ENCODE measurements at places on chromosomes 3 and 15. TPM values are rescaled to one million over a fixed set of nuclear protein-coding genes. Genes with fewer than 3 reads are reported as not detected.

CASR gene
- 1.2 TPM for total RNA-seq

CD276 gene
- total RNA-seq, result 29.9 TPM

GPX1 gene
- total RNA-seq, result 144 TPM

PLSCR2 gene
- 0.82 TPM for total RNA-seq

FAM131A gene
- 16.4 TPM for total RNA-seq

CIB2 gene
- total RNA-seq, result 13.7 TPM

RAD51 gene
- total RNA-seq, result 2.9 TPM

MAP4 gene
- 316 TPM for total RNA-seq

LRRC3B gene
- total RNA-seq, result 0.76 TPM

WDR49 gene
- total RNA-seq, result 0.46 TPM

GNAT1 gene
- total RNA-seq, result not detected

TRH gene
- total RNA-seq, result not detected

DNA sequence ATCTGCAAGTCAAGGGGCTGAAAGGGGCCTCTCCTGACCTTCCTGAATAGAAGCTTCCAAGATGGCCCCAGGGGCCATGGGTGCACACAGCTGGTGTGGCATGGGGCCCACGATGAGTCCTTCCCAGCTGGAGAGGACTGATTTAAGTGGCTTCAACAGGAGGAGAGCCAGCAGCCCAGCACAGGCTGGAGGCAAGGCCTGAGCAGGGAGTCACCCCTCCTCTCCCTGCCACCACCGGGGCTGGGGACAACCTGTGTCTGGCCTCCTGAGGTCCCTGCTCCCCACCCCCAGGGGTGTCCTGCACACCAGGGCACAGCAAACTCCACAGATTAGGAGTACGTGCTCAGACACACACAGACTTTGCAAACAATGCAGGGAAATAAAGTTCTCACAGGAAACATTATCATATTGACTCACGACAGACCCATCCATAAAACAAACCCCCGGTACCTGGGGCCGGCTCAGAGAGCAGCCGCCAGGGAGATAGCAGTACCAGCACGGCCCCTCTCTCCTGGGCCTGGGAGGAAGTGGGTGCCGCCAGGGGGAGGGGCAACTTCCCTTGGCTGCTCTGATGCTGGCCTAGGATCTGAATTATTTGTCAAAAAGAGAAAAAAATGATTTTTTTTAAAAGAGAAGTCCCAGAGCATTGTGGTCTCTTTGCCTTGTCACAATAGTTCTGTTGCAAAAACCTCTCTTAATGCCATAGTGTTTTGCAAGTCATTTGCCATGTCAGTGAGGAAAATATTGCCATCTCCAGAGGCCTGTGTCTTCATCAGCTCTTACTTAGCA, 21.9 kb upstream of the TSEN2 start:
- peak; percentile 65 for DNase-seq

GRCh38 chr3:73727117-73727821, 102.5 kb upstream of the PDZRN3 start:
- no peak for DNase-seq

- no peak for DNase-seq
Observed at GRCh38 chr15:41333026-41333562, 413 bp downstream of the NUSAP1 start.

GRCh38 chr3:191141728-191142127, 57.3 kb upstream of the OSTN start:
- DNase-seq, result no peak

DNA sequence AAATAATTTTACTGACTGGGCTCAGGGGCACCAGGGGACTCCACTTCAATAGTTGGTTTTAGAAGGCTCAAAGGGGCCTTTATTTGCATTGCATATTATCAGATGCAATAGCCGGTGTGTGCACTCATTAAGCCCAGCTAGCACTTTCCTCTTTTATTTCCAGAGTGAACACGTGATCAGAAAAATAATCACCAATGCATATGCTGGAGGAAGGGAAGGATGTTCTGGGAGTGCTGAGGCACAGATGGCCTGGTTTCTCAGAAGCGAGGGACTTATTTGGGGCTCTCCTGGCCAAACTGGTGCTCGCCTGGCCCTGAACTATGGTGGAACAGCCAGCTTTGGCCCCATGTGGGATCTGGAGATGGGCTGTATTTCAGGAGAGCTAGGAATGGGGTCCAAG, 60.4 kb upstream of the SEC13 start:
- no peak for DNase-seq

- no peak for DNase-seq
Observed at GRCh38 chr3:9784965-9785364, 7.3 kb downstream of the TADA3 start.

- no peak for DNase-seq
Observed at GRCh38 chr3:108598375-108598774, 8.9 kb downstream of the DZIP3 start.

- peak; percentile 65 for DNase-seq
Observed at GRCh38 chr3:53806182-53807116, 39.8 kb downstream of the CHDH start.

- DNase-seq, result no peak
Observed at GRCh38 chr15:40743485-40743901, 11.6 kb downstream of the RMDN3 start.

- no peak for DNase-seq
Observed at GRCh38 chr3:58037141-58037910, 29.1 kb downstream of the FLNB start.

DNA sequence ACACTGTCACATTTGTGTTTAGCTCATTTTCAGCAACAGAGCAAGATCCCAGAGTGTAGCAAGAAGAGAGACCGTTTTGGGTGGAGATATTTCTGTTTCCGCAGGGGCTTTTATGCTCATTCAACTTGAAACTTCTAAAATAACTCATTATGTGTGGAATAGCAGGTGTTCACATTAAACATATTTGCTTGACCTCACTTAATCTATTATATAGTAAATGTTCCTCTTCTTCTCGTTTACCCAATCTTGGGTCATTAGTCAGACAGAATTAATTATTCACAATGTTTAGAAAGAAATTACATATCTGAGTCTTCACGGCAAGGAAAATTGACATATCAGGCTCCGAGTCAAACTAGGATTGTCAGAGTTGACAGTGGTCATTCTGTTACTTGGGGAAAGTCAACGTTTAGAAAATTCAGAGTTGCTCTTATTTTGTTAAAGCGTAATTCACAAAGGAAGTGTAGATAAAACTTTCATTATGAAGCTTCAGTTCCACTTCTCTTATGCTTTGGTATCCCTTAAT, 222.9 kb downstream of the TPRG1 start:
- no peak for DNase-seq

DNA sequence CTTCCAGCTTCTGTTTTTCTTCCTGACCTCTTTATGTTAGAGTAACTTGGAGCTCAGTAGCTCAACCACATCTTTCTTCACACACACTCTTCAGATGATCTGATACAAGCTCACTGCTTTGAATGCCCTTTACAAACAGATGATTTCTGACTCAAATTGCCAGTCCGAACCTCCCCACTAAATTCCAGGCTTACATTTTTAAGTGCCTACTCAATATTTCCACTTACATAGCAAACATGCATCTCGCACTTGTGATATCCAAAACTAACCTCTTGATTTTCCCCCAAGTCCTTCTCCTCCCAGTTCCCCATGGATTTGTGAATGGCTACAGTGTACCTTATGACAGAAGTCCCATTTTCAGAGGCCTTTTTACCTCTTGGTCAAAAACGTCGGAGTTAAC, 139.1 kb downstream of the GBE1 start:
- DNase-seq, result no peak

DNA sequence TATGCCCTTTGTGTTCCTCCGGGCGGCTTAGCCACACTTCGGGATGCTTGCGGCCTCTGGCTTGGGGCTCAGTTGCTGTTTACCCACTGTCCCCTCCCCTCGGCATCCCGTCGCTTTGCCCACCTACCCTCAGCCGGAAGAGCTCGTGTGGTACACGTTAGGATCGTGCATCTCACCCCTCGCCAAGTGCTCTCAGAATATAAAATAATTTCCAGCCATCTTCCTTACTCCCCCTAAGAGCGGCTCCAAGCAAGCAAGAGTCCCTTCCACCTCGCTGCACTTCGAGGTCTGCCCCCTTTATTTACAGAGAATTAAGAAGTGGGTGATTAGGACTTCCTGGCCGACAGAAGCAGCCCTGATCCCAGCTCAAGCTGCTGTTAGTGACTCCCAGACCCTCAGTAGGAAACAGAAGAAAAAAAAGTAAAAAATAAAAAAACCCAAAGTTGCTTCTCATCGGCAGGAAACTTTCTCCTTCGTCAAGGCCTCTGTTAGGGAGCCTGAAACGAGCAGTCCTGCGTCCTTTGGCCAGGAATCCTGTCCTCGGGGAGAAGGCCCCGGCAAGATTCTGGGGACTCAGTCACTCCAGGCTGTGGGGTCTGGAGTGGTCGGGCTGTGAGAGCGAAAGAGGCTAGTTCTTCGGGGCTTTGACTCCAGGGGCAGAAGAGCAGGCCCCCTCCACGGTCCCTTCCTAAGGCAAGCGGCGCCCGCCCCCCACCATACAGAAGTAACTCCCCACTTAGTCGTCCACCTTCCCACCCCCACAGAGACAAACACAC, 3.0 kb downstream of the MEIS2 start:
- no peak for DNase-seq

DNA sequence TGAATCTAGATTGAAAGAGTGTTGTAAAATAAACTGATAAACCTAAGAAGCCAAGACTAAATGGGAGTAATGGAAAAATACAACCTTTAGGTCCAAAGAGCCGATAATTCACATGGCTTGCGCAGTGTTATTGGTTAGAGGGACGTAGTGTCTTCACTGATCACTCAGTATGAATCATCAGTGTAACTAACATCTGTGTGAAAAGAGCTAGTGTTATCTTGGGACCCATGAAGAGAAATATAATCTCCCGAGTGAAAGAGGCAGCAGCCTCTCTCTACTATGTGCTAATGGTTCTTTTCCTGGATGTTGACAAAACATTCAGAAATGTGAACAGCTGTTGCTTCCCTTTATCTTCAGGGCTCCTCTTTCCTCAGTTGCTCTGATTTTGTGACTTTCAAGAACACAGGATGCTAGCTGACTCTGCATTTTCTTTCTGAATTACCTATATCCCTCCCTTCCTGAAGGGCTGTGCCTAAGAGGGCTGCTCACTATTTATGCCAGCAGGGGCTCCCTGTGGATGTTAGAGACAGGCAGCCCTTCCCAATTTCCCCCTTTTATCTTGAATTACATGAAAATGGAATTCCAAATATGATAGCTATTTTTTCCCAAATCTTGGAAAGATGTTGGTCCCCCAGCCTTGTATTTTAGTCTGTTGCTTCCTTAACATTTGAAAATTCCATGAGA, 128.8 kb downstream of the GRM7 start:
- no peak for DNase-seq

DNA sequence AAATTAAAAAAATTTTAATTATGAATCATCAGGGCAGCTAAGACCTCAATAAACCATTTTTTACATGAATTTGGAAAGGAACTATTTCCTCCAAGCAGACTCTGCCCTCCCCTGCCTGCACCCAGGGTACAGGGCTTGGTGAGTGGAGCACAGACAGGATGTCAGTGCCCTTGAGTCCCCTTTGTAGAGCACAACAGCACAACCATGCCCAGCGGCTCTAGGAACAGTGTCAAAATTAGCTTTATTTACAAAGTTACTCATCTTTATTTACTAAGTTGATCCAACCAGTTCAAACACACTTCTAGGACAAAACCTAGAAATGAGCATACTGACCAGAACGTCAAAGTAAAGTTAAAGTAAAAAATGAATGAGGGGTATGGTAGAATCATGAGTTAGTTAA, 90.6 kb upstream of the TSC22D2 start:
- no peak for DNase-seq

GRCh38 chr3:110016235-110016815, 679.0 kb upstream of the DPPA4 start:
- no peak for DNase-seq

DNA sequence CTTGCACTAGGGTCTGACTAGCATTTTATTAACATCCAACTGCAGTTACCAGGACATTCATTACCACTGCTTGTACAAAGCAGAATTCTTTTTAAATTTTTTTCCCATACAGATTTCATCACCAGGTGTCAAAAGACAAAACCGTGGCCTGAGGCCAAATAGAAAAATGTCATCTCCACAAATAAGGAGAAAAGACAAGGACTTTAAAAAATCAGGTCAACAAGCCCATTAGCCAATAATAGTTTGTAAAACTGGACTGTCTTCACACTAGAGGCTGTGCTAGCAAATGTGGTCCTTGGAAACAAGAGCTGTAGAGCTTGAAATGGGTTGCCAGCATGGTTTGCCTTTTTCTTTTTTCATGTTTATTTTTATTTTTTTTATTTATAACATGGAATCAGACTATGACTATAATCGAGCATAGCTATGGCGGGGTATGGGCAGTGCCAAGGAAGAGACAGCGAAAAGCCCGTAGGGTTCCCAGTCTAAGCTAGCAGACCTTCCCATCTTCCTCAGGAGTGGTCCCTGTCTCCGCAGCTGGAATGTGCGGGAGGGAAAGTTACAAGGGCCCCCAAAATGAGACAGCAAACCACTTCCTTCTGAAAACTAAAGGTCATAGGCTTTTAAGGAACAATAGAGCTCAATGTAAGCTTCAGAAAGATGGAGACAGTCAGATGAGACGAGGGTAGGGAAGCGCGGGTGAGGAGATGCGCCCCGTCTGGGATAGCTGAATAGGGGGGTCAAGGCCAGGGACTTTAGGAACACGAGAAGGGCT, 1.5 kb downstream of the PTPN9 start:
- DNase-seq, result no peak

- DNase-seq, result no peak
Observed at GRCh38 chr15:75671730-75672602, 24.3 kb downstream of the SNX33 start.

- DNase-seq, result peak; percentile 92
Observed at GRCh38 chr15:63122002-63122875, 578 bp downstream of the LACTB start.

GRCh38 chr15:51349156-51349844, 7.8 kb downstream of the GLDN start:
- no peak for DNase-seq

- DNase-seq, result no peak
Observed at GRCh38 chr3:150887031-150887430, 18.2 kb downstream of the MINDY4B start.

GRCh38 chr3:146914409-146914808, 309.3 kb upstream of the PLSCR5 start:
- DNase-seq, result no peak

DNA sequence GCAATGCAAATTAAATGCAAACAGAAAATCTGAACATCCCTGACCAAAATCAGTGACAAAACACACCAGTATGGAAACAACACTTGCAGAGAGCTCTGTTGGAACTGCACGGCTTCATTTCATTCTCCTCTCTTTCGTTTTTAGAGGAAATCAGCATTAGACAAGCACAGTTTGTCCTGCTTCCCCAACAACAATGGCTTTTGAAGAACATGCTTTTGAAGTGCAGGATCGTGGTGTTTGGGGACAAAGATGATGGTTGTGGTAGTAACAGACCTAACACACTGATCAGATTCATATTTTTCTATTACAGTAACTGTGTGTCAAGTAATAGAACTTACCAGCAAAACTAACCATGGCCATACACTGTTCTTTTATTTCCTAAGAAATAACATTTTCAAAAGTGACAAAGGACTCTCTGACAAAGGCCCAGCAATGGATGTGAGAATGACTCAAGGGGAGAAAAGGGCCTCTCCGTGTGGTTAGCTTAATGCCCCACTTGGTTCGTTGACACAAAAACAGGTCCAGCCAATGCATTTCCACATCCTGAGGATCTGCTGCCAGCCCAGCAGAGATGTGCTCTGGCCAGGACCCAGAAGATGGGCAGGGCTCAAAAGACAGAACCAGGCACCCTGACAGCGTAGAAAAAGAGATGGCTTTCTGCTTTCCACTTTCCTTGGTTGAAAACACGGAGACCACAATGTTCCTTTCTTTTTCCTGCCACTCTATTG, 84.1 kb downstream of the CCNL1 start:
- DNase-seq, result no peak

- DNase-seq, result no peak
Observed at GRCh38 chr3:83873550-83873949, 1085.2 kb upstream of the CADM2 start.
